ENCODE measurements at places on chromosomes 11 and 22.

- peak; percentile 45 for DNase-seq
These were observed 19.3 kb downstream of the EIF3F start for GRCh38 chr11:8006349-8006977.

- DNase-seq = no peak
These were observed 15.0 kb downstream of the NEAT1 start for GRCh38 chr11:65437436-65438227.

- no peak for DNase-seq
These were observed 78.0 kb downstream of the CNTN5 start for GRCh38 chr11:99098751-99099150.

GRCh38 chr11:117426297-117426685 lies 98.6 kb downstream of the CEP164 start:
- DNase-seq = no peak

DNA sequence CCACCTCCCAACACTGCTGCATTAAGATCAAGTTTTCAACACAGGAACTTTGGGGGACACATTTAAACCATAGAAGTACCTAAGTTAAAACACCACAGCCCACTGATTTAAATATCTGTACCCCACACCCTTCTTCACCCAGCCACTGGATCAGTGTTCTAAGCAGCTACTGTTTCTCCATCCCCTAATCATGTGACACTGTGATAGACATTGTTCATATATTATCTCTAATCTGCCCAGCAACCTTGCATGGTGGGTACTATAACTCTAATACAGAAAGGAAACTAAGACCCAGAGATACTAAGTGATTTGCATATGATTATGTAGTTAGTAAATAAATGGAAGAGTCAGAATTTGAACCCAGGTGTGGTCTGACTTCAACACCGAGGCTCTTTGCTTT lies 70.5 kb upstream of the NNMT start:
- no peak for DNase-seq

- no peak for DNase-seq
These were observed 46.5 kb downstream of the ADM start for GRCh38 chr11:10351435-10351764.

- no peak for DNase-seq
These were observed 8.0 kb downstream of the SIK3 start for GRCh38 chr11:117090111-117090706.

DNA sequence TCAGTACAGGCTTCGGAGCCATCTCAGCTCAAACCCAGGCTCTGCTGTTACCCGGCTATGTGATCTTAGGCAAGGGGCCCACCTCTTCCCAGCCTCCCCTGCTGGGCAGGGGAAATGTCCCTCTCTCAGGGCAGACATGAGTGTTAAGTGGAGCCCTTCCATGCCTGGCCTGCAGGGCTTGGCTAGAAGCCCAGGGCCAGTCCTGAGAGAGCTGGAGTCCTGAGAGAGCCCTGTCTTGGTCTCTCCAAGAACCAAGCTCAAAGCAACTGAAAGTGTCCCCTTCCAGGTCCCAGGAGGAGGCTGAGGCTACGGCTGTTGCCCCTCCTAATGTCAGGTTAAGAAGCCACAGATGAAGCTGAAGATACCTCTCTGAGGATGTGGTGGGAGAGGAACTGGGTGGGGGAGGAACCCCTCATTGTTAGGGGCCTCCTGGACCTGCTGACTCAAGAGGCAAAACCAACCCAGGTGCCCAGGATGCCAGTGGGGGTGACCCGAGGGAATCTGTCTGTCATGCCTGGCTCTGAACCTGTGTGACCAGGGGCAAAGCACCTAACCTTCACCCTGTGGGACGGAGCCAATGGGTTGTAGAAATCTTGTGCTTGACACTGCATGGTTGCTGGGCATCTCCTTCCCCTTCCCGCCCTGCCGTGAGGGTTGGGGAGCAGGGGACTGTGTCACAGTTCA lies 4.2 kb downstream of the ZP1 start:
- DNase-seq = no peak

- no peak for DNase-seq
These were observed 147.3 kb downstream of the FEZ1 start for GRCh38 chr11:125348674-125349309.

- DNase-seq = no peak
These were observed 135.4 kb upstream of the LARGE1 start for GRCh38 chr22:34055525-34056200.

- DNase-seq = no peak
These were observed 266.0 kb upstream of the ANO3 start for GRCh38 chr11:26065944-26066343.

Data from HS-5 (cell line).